ENCODE measurements at places on chromosomes 16 and 17.

- DNase-seq, result peak; percentile 68
These were observed 60.5 kb downstream of the CMIP start for GRCh38 chr16:81505011-81505661.

GRCh38 chr17:63531022-63531965 is 8.1 kb downstream of the KCNH6 start:
- no peak for DNase-seq

- no peak for DNase-seq
These were observed 4.6 kb downstream of the GAS2L2 start for GRCh38 chr17:35748341-35748841.

GRCh38 chr17:80594431-80595269 is 50.0 kb downstream of the RPTOR start:
- DNase-seq, result no peak

DNA sequence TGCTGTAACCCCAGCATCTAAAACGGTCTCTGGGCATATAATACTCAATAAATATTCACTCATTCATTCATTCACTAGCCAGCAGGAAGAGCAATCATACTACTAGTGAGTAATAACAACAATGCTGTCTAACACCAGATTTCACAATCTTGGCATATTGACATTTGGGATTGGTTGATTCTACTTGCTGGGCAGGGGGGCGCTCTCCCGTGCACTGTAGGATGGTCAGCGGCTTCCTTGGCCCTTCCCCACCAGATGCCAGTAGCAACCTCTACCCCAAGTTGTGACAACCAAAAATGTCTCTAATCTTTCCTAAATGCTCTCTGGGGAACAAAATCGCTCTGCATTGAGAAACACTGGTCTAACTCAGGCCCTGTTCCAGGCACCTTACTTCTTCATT is 20.7 kb downstream of the WFDC1 start:
- DNase-seq, result no peak

DNA sequence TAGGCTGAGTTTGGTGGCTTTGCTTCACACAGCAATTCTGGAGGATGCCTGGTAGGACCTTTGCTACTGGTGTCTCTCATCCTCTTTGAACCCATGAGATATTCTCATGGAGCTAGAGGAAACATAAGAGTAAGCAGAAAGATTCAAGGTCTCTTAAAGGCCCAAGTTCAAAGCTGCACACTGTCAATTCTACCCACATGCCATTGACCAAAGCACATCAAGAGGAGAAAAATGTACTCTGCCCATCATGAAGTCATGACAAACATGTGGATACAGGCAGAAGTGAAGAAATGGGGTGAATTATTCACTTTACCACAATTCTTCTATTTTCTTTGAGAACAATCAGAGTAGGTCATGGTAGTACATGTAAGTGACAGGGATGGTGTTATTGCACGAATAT is 13.1 kb downstream of the SKA2 start:
- DNase-seq, result no peak

- DNase-seq, result no peak
These were observed 119.0 kb downstream of the MYO1D start for GRCh38 chr17:32757963-32758362.
